CD4-positive, alpha-beta T cell treated with Interleukin-12 subunit alpha and Interleukin-12 subunit beta, for 1 hour (primary cell): ENCODE measurements at places on chromosomes 5 and 9.

DNA sequence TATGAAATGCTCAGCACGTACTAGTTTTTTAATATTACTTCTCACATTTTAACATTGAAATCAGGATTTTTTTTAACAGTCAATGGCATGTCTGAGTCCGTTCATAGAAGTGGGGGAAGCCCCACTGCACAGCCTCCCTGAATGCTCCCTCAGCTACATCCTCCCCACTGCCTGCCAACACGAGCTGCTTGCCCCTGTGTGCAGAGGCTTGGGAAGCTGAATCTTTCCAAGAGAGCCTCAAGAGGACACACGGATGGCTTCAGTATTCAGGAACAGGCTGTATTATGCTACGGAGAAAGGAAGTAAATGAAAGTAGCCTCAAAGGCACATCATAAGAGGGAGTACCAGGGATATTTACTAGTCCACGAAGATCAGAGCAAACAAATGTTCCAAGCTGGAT lies 248.7 kb downstream of the SPOCK1 start:
- DNase-seq, result no peak

GRCh38 chr5:66306844-66307315 lies 162.8 kb downstream of the SREK1 start:
- DNase-seq, result no peak

GRCh38 chr5:87705876-87706275 lies 293.1 kb upstream of the CCNH start:
- no peak for DNase-seq

DNA sequence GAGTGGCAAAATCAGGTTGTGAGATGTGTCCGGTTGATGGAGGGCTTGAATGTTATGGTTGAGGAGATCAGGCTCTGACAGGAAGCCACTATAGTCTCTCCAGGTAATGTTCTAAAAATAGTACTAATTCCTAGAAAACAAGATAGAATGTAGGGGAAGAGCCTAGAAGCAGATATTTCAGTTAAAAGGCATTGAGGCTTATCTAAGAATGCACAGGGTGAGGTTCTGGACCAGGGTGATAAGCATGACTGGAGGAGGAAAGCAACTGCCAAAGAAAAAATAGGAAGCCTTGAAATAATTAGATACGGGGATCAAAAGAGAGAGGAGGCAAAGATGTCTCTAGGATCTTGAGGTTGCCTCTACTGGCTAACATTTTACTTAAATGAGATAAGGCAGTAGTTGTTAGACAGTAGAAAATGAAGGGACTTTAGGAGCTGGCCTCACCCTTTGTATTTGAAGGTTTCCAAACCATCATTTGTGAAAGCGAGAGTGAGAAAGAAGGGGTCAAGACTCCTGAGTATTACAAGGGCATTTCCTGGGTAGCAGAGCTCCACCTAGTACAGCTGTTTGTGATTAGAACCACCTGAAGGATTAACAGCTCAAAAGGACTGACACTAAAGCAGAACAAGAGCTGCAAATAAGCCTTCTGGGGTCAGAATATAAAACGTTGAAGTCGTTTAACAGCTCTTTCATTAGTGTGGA lies 15.4 kb upstream of the ARL15 start:
- DNase-seq, result no peak

DNA sequence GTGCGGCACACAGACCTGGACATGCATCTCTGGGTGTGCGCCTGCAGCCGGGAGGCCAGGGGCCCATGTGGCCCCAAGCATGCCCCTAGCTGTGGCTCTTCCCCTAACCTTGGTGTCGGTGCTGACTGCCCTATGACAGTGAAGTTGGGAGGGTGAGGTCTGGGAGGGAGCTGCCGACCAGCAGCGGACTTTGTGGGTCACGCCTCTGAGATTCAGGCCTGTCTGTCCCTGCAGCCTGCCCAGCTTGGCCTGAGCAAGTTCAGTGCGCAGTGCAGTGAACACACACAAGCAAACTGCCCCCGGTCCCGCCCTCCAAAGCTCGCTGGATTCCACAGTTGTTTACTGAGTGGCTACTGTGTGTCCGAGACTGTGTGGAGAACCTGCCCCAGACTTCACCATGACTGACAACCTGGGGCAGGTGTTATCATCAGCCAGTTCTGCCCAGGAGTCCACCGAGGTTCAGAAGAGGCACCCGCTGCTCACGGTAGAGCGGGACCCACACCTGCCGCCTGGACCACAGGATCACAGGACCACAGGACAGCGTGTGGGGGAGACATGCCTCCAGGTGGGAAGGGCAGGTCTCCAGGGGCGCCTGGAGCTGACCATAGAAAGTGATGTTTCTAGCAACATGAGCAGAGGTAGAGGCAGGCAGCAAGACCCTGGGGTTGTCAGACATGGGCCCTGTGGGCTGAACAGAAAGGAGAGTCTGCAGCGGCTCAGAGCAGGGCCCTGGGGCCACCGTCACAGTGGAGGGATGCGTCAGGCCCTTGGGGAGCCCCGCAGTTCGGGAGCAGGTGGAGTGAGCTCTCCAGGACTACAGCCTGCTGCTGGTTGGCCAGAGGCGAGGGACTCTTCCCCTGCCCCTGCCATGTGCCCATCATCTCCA lies 105.1 kb downstream of the PHF2 start:
- DNase-seq, result no peak

GRCh38 chr9:119963258-119963797 lies 594.1 kb upstream of the BRINP1 start:
- DNase-seq, result no peak

GRCh38 chr9:130029223-130029973 lies 13.6 kb downstream of the FNBP1 start:
- DNase-seq, result no peak

DNA sequence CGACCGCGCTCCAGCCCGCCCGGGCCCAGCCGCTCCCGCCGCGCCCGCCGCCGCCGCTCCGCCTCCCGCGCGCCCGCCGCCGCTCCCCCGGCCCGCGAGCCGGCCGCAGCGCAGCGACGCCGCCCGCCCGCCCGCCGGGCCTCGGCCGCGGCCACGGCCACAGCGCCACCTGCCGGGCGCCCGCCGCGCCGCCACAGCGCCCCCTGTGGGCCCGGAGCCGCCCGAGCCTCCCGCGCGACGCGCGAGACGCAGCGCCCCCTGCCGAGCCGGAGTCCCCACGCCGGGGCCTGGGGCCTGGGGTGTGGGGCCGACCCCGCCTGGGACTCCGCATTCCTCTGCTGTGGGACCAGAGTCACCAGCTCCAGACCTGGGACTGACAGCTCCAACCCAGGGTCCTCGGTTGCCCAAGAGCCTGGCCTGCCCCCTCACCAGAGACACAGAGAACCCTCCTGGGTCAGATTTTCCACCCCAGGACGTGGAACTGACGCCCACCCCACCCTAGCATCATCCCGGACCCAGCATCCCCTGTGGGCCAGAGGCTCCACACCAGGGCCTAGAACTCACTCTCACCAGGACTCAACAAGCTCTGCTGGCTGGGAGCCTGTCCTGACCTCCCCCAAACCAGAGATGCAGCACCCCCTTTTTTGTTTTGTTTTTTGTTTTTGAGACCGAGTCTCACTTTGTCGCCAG lies at the start of gene RAPGEF1:
RAPGEF1 (minus strand) TSS at position 118 of the 690 bp plus-strand sequence. CDS start 246 bp downstream, outside the sequence.
- peak; percentile 86 for DNase-seq

- DNase-seq, result no peak
These were observed 52.1 kb downstream of the CYSTM1 start for GRCh38 chr5:140227046-140227445.

DNA sequence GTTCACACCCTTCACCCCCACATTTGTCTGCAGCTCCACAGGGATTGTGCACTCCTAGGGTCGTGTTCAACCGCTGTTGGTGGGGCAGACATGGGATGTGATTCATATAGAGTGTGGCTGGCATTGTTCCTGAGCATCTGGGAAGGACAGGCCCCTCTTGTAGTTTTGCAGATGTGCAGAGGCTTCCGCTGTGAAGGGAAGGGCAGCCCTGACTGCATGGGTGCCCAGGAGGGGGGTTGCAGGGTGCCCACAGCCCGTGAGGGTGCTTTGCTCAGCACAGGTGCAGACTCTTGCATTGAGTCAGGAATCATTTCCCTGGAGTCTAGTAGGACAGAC lies 30.2 kb upstream of the PITX1 start:
- no peak for DNase-seq

DNA sequence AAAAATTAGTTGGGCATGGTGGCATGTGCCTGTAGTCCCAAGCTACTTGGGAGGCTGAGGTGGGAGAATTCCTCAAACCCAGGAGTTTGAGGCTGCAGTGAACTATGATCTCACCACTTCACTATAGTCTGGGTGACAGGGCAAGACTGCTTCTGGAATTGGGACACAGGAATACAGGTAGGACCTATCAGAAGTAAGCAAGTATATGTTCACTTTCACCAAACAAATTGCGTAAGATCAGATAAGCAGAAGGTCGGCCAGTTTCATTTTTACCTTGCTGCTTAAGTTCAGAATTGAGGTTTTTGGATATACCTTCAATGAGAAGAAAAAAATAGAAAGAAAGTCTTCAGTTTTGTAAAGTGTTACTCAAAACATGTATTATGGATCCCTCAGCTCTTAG lies 171.7 kb downstream of the MAT2B start:
- DNase-seq, result no peak

- peak; percentile 20 for DNase-seq
These were observed 19.4 kb downstream of the GARNL3 start for GRCh38 chr9:127283917-127284497.

- DNase-seq, result no peak
These were observed 60.9 kb downstream of the TLE4 start for GRCh38 chr9:79632705-79633104.
